NCI-H1694 treated with DMSO at 0.1 percent for 48 hours (cell line): ENCODE measurements at places on chromosomes 7 and 10.

GRCh38 chr10:69809318-69809717, 7.6 kb downstream of the COL13A1 start:
- DNase-seq: no peak

- DNase-seq: no peak
These were observed 140.4 kb upstream of the NPS start for GRCh38 chr10:127408733-127409132.

- DNase-seq: no peak
These were observed 331.1 kb downstream of the KIF20B start for GRCh38 chr10:90032519-90032918.

- no peak for DNase-seq
These were observed 244.0 kb downstream of the HGF start for GRCh38 chr7:81525841-81526240.

DNA sequence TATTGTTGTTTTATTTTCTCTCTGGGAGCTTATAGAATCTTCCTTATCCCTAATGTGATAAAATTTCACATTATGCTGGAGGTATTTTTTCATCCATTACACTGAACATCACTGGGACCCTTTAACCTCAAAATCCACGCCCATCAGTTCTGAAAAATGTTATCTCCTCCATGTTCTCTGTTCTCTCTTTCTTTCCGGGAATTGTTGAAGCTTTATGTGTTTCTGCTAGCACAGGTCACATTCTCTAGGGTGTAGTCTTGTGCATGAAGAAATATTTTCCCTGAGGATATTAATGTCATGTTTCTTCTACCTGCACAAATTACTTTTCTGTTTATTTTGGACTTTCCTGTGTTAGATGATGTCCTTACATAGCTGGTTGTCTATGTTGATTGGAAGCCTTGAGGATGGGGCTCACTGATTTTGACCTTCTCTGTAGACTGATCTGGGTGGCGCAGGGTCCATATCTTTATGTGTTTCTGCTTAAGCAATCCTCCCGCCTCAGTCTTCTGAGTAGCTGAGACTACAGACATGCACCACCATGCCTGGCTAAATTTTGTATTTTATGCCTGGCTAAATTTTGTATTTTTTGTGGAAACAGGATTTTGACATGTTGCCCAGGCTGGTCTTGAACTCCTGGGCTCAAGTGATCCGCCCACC, 31.4 kb upstream of the IL6 start:
- DNase-seq: no peak

DNA sequence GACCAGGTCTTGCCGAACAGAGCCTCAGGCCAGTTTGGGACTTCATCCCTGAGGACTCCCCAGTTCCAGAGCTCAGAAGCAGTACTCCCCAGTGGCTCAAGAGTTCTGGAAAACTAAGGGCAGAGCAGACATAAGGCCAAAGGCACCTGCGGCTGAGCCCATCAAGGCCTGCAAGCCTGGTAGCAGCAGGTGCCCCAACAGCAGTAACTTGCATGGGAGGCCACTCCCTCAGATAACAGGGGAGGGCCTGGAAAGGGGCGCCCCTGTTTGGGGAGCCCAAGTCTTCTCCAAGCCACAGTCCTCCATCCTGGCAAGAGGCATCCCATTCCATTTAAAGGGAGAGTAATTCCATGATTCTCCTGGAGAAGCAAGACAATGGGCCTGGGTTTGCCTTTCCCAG, 13.0 kb downstream of the POLL start:
- no peak for DNase-seq

DNA sequence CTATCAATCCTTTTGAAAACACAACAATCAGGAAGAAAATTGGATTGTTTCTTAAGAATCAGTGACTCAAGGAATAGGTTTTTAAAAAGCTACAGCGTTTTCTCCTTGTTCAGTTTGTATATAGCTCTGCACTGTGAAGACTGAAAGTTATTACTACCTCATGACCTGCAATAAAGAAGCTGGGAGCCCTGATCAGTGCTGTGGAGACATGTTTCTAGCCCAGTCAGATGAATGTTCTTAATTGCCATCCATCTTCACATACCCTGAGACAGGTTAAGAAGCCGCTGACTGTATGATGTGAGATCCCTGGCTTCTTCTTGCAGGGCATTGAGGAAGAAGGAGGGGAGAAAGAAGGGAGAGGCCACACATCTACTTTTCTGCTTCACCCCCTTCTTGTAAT, 58.0 kb upstream of the VWC2 start:
- DNase-seq: no peak

GRCh38 chr7:99923200-99923599, 3.9 kb upstream of the TRIM4 start:
- DNase-seq: no peak

GRCh38 chr7:151736403-151736909, 140.5 kb downstream of the PRKAG2 start:
- no peak for DNase-seq

GRCh38 chr7:157292258-157292657, 44.5 kb upstream of the DNAJB6 start:
- no peak for DNase-seq

GRCh38 chr10:84493951-84494848, 165.8 kb downstream of the CCSER2 start:
- no peak for DNase-seq

DNA sequence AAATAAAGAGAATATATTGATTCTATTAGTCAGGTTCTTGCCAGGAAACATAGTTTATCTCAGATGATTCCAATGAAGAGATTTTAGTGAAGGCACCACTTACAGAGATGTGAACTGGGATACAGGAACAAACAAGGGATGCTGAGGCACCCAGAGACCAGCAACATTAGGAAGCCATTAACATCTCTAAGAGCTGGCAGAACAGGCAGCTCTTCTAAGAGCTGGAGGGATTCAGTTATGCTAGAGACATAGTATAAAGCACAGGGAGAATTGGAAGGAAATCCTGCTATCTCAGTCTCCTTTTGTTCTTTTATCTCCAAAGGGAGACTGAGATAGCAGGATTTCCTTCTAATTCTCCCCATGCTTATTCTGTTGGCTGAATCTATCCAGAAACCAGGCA, 22.0 kb downstream of the OR6B1 start:
- DNase-seq: no peak

DNA sequence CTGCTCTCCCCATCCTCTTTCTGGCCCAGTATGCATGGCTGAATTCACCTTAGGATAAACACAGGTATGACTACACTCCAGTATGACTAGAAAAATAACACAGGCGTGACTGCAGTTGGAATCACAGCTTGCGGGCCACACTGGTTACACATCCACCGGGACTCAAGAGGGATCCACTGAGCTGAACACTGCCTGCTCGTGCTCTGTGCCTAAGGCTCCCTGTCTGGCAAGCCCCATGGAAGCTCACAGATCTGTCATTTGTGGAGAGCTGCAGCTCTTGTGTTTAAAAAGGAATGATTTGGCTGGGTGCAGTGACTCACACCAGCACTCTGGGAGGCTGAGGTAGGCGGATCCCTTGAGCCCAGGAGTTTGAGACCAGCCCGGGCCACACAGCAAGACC, 26.8 kb downstream of the VOPP1 start:
- DNase-seq: no peak

DNA sequence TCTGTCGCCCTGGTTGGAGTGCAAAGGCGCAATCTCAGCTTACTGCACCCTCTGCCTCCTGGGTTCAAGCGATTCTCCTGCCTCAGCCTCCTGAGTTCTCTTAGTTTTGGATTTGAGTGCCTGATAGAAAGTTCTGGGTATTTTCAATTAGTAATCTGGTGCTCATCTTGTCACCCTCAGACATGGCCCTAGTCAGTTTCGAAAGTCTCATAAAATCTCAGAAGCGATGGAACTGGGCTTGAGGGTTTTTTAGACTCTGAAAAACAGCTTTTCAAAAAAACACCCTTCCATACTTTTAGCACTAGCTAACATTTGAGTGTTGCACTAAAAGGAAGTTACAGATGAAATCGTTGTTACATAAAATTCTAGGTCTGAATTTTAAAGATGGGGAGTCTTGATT, 9.4 kb upstream of the PIP4K2A start:
- DNase-seq: no peak

DNA sequence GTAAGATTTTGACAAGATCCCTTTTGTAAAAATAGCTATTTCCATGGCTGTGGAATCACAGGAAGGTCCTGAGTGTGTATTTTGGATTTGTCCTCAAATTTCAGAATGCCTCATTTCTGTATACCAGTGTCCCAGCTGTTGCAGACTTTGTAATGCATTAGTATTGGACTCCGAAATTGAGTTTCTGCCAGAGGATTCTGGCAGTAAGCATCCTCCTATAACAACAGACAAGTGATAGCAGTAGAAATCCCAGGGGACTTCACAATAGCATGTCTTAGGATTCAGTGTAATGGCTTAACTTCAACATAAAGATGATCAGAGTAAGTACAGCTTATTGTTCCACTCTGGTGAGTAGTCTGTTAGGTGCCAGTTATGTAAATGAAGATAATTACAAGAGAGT, 104.6 kb downstream of the FOXP2 start:
- DNase-seq: no peak

DNA sequence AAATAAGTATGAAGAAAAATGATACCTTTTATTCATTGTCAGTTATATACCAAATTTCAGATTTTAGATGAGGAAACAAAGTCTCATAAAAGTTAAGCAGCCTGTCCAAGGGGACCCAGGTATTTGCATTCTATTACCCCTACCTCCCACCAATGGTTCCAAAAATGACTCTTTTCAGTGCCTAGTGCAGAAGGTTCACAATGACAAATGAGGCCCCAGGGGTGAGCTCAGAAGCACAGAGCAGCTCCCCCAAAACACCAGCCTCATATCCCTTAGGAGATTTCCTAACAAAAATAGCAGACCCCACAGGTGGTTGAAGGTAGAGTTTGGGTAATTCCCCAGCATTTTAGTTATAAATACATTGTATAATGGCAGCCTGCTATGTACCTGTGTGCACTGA, 168.6 kb downstream of the REEP3 start:
- DNase-seq: no peak

GRCh38 chr10:19003341-19003740, 45.3 kb upstream of the MALRD1 start:
- no peak for DNase-seq

- no peak for DNase-seq
These were observed 402 bp upstream of the CDHR1 start for GRCh38 chr10:84193846-84194423.

- no peak for DNase-seq
These were observed 692 bp downstream of the IGFBP1 start for GRCh38 chr7:45888993-45889366.

DNA sequence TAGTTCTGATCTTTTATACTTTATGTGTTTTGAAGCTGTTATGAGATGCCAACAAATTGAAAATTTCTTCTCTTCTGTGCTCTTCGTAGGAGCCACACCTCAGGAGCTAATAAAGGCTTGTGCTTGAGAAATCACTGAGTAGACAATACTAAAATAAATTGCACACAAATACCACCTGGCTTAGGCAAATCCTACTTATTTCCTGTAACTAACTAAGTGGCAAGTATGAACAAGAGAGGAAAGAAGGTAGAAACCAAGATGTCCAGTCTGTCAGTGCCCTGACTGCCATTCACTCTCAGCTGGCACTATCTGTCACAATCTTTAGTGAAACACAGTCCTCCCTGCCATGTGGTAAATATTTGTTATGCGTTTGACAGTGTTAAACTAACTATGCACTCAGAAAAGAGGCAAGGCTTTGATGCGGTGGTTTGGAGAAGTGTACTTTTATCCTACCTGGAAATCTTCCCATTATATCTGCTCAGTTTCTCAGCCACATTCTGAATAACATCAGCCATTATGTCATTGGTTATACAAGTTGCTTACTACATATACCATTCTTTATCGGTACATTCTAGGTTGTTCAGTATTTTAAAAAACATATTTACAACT, 293.4 kb upstream of the VWC2 start:
- DNase-seq: no peak

- DNase-seq: peak; percentile 38
These were observed 9.2 kb downstream of the CDHR3 start for GRCh38 chr7:105972276-105972675.

- no peak for DNase-seq
These were observed 9.5 kb downstream of the PNLIPRP3 start for GRCh38 chr10:116437076-116437692.

- no peak for DNase-seq
These were observed 10.7 kb downstream of the HECTD2 start for GRCh38 chr10:91420868-91421267.

GRCh38 chr10:86734207-86734988, 22.0 kb upstream of the BMPR1A start:
- no peak for DNase-seq

- DNase-seq: no peak
These were observed 41.5 kb upstream of the PPP3CB start for GRCh38 chr10:73537288-73537687.

DNA sequence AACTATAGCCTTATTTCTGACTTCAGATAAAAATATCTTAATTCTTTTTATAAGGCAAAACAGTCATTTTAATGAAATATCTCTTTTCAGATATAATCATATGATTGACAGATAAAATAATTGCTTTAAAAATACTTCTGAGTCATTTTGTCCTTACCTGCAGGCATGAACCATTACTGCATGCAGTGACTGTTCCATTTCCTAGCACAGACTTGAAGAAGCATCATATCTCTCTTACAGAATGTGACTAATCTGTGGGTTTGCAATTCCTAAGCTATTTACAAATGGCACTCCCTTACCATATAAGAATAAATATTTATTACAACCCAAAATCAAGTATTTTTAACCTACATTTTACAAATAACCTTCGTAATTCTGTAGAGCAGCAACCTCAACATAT, 120.7 kb downstream of the SRPK2 start:
- peak; percentile 10 for DNase-seq

DNA sequence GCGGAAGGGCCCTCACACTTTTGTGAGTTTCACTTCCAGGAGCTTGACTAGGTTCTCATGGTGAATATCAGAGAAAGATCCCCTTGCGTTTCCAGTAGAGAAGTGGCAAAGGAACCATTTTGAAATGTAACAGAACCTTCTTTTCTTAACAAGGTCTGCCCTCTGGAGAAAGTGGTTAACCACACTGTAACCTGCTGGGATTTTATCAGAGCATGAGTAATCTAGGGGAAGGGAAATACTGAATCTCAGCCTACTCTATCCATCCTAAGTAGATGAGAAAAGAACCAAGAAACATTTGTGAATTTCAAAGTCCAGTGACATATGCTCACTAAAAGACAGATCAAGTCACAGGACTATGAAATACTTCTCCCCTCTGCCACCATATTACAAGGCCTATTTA, 235.5 kb downstream of the ZEB1 start:
- DNase-seq: no peak
